ENCODE measurements at places on chromosomes 2 and 18. TPM values are rescaled to one million over a fixed set of nuclear protein-coding genes. Genes with fewer than 3 reads are reported as not detected.
A peak's percentile ranks its signal among the peaks of the same experiment; 100 is the strongest.

DNA sequence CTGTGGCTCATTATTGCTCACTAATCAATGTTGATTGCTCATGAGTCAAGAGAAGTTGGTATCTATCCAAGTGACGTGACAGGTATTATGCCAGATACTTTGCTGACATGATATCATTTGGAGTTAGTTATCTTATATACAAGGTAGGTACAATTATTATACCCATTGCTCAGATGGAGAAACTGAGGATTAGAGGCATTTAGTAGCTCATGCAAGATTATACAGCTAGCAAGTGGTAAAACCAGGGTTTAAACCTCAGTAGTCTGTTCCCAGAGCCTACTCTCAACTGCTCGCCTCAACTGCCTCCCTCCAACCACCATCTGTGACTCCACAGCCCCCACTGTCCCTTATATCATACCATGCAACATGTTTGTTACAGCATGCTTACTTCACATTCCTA, 6.1 kb downstream of the FIGLA start:
- DNase-seq, result no peak

DNA sequence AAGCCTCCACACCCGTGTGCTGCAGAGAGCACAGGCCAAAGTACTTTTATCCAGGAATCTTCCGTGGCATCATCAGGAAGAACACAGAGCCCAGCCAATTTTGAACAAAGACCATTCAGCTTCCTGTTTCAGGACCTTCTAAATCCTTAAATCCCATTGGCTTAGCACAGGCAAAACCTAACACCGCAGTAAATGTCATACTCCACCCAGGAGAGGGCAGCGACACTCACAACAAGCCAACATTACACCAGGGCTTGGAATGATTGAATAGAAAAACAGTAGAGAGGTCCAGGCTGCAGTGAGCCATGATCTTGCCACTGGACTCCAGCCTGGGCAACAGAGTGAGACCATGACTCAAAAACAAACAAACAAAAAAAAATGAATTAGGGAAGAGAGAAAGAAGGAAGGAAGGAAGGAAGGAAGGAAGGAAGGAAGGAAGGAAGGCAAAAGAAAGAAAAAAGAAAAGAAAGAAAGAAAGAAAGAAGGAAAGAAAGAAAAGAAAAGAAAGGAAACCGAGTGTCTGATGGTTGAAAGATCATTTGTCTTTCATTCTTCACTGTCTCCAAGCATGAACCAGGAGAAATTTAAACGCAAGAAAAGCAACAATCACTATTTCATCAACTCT, 144.6 kb upstream of the SATB2 start:
- DNase-seq, result no peak

- no peak for DNase-seq
Observed at GRCh38 chr18:52451256-52451655, 111.3 kb downstream of the DCC start.

DNA sequence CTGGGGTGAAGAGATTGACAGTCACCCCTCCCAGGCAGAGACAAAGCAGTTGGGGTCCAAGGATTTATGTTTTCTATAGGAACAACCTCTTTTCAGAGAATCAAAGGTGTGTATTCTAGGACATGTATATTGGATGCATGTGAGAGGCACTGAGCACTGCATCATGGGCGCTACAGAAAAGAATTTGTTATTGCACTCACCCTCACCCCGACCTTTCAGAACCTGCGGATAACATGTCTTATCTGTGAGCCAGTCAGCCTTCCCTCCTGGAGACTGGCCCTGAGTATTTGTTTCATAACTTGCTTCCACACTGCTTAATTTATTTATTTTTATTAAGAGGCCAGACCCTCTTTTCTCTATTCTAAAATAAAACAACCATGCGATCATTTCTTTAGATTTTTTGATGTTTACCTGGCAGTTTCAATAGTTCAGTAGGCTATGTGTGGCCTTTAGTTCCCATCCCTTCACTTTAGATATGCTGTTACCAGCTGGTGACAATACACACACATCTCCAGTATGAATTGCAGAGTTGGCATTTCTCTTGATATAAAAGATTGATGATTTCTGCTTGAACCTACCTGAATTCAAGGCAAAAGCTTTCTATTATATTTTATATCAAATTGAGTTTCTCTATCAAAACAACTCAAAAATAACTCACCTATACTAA, 29.8 kb downstream of the FABP1 start:
- no peak for DNase-seq

GRCh38 chr2:72003796-72004195, 143.9 kb downstream of the CYP26B1 start:
- no peak for DNase-seq

GRCh38 chr2:187263675-187264560, 184.1 kb downstream of the CALCRL start:
- peak; percentile 85 for DNase-seq

DNA sequence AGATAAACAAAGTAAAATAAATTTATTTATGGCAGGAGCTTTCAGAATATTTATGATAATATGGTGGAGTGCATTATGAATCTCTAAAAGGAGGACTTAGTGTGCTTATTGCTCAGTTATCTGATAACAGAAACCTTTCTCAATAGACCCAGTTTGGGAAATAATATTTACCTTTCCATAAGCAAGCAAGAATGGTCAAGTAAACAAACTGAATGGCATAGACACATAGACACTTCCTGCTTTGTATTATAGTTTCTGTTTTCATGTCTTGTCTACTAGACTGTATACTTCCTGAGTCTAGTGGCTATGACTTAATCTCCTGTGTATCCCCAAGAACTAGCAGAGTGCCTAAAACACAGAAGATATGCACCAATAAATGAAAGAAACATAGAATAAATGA, 87.8 kb downstream of the UPP2 start:
- DNase-seq, result peak; percentile 40

GRCh38 chr2:192161656-192162290, 33.0 kb downstream of the TMEFF2 start:
- DNase-seq, result peak; percentile 37

GRCh38 chr2:43160778-43161177, 65.6 kb downstream of the ZFP36L2 start:
- no peak for DNase-seq

EML6 gene
- 0.77 TPM for total RNA-seq

- DNase-seq, result no peak
Observed at GRCh38 chr2:33001823-33002222, 55.1 kb downstream of the LTBP1 start.

EGR4 gene
- total RNA-seq, result not detected
